HCEC 1CT (cell line): ENCODE measurements at places on chromosomes 7 and 10.

DNA sequence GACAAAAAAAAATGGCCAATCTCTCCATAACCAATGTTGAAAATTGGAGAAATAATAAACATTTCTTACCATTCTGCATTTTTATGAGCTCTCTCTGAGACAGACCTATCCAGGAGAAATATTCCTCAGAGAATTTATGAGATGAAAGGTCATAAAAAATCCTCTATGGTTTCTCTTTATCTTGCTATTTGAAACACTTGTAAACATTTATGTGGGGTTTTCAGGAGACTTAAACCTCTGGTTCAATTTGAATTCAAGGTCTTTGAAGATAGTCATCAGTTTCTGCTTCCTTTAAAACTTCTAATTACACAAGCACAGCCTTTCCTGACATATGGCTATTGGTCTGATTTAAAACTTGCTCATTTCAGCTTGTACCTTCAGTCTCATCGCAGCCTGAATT is 78.5 kb upstream of the APBB1IP start:
- no peak for DNase-seq

GRCh38 chr10:86047588-86047987 is 319.0 kb downstream of the GRID1 start:
- no peak for DNase-seq

DNA sequence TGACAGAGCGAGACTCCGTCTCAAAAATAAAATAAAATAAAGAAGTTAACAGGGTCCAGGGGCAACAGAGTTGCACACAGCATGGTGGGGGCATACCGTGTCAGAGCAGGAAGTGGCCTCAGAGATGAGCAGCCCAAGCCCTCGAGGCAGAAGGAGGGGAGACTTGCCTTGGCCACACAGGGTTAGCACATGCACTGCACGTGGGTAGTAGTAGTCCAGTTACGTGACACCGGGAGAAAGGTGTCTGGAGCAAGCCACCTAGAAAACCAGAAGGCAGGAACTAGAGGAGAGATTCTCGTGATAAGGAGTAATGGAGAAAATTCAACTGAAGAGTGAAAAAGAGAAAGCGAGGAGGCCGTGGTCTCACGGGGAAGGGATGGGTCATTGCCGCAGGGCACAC is 9.8 kb upstream of the DENND2A start:
- no peak for DNase-seq

- DNase-seq = no peak
Measured at GRCh38 chr7:150866932-150867564, 14.7 kb downstream of the AOC1 start.

- no peak for DNase-seq
Measured at GRCh38 chr10:116948530-116948870, 56.5 kb downstream of the SHTN1 start.

GRCh38 chr10:21978191-21978862 is 25.2 kb downstream of the DNAJC1 start:
- peak; percentile 56 for DNase-seq

GRCh38 chr7:94406696-94407095 is 12.0 kb downstream of the COL1A2 start:
- DNase-seq = no peak
